CD4-positive, alpha-beta T cell treated with Interferon gamma for 1 hour (primary cell): ENCODE measurements at places on chromosomes 11 and 22.

- DNase-seq, result no peak
Observed at GRCh38 chr11:46865340-46865739, 19.3 kb upstream of the CKAP5 start.

DNA sequence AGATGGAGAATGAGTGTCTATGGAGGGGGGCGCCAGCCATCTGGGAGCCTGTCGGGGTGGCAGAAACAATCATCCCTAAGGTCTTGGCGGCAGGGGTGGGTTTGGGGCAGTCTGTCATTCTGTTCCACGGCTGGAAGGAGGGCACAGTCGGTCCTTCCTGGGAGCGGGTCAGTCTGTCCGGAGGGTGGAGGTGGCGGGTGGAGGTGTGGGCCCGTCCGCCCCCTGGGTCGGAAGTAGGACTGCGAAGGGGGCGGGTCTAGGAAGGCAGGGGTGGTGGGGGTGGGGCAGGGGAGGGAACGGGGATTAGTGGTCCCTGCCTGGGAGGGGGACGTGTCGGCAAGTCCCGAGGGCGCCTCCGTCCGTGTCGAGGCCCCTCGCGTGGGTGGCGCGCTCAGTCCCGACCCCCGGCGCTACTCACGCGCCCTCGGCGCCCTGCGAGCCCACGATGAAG is 461 bp downstream of the TBC1D10A start:
- DNase-seq, result peak; percentile 6

DNA sequence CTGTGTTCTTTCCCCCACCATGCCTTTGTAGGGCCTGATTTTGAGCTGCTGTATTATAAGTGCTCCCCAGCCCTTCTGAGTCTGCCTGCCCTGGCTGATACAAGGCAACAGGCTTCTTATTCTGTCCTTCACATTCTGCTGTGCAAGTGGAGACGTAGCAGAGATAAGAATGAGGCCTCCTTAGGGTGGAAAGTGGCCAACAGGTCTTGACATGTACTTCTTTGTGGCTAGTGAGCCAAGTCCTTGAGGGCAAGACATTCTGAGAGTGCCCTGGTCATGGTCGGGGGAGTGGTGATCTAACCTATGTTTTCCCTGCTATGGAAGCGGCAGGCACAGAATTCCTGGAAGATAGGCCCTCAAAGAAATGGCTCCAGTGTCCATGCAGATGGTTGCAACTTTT is 235.7 kb upstream of the CADM1 start:
- no peak for DNase-seq

GRCh38 chr11:7246179-7246578 is 5.5 kb upstream of the SYT9 start:
- DNase-seq, result no peak

GRCh38 chr11:66017321-66017720 is 5.5 kb downstream of the CST6 start:
- DNase-seq, result no peak

DNA sequence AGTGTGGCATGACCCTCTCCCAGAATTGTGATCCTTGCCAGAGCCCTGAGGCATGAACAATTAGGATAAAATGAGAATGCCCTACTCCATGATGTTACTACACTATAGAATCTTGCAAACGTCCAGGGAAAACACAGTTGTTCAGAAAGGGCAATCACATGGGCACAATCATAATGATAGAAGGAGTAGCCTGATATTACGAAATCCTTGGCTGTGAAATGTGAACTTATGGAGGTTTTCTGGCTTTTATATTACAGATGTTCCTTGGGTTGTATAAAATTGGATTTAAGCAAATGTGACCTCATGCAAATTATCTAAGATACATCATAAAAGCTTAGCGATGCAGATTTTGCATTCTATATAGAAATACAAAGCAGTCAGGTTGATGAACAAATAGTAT is 29.4 kb upstream of the TPH1 start:
- DNase-seq, result no peak

DNA sequence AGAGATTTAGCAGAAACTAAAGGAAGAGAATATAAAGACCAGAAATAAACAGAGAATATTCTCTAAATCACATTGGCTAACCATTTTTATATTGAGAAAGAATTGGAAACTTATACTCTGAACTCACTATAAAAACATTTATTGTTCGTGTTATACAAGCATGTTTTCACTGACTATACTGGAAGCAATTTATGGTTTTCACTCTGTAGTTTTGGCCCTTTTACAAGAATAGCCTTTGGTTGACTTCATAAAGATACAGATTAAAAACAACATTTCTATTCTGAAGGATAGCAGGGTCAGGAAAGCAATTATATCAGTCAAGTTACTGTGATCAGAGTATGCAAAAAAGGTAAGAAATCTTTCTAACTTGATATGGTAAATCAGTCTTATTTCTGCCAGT is 965.7 kb upstream of the FAT3 start:
- no peak for DNase-seq

DNA sequence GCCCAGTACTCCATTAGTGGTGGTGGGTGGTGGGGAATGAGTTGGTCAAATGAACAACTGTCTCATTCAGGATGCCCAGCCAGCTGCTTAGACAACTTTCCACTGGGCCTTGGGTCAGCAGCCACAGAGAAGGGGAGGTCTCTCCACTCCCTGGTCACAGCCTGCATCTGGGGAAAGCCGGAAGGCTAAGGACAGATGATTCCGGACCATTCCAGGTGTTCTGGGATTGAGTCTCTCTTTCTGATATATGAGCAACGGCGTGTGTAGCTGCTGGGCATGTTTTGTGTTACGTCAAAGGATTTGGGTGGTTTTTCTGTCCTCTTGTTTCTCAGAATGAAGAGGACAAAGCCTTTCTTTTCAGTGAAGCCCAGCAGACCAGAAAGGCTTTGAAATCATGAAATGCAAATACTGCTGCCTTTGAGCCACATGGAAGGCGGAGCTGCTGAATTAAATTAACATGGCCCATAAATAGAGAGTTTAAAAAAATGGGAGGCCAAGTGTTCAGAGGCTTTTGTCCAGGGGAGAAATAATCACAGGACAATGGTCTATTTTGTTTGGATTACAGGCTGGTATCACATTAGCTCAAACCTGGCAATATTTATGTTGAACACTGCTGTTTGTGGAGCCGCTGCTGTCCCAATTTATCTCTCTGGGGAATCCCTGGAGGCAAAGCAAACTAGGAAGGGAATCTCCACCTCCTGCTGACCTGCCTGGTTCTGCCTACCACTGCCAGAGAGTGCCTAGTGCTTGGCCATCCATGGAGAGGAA is 234.4 kb upstream of the E2F8 start:
- DNase-seq, result no peak

- DNase-seq, result peak; percentile 56
Observed at GRCh38 chr22:45577746-45578523, 75.3 kb downstream of the FBLN1 start.

GRCh38 chr22:46779651-46780050 is 17.2 kb downstream of the TBC1D22A start:
- no peak for DNase-seq

GRCh38 chr11:95584589-95584988 is 205.0 kb downstream of the FAM76B start:
- DNase-seq, result no peak

- no peak for DNase-seq
Observed at GRCh38 chr22:36770513-36771231, 5.2 kb downstream of the IFT27 start.

DNA sequence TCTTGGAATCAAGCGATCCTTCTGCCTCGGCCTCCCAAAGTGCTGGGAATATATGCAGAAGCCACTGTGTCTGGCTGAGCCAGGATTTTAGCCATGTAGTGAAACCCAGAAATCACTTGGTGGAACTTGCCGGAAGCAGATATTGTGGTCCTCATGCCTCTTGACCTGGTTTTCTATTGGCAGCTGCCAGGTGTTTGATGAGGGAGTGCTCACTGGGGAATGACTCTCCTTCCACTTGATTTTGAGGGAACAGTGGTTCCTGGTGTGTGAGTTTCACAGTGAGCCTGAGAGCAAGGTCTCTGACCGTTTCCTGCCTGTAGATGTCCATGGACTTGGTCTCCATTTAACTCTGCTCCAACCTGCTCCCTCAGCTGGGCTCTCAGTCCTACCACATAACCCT is 34.7 kb upstream of the ELF5 start:
- no peak for DNase-seq

DNA sequence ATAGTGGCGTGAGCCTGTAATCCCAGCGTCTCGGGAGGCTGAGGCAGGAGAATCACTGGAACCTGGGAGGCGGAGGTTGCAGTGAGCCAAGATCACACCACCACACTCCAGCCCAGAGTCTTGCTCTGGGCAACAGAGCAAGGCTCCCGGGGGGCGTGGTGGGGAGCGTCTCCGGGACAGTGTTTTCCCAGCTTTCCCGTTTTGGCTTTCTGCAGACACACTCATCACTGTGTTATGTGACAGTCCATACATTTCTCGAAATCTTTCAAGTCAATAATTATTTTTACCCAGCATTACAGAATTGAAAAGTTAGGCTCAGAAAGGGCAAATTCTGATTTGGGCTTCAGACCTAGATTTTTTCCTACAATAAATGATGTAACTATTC is 31.7 kb downstream of the NEAT1 start:
- DNase-seq, result no peak

DNA sequence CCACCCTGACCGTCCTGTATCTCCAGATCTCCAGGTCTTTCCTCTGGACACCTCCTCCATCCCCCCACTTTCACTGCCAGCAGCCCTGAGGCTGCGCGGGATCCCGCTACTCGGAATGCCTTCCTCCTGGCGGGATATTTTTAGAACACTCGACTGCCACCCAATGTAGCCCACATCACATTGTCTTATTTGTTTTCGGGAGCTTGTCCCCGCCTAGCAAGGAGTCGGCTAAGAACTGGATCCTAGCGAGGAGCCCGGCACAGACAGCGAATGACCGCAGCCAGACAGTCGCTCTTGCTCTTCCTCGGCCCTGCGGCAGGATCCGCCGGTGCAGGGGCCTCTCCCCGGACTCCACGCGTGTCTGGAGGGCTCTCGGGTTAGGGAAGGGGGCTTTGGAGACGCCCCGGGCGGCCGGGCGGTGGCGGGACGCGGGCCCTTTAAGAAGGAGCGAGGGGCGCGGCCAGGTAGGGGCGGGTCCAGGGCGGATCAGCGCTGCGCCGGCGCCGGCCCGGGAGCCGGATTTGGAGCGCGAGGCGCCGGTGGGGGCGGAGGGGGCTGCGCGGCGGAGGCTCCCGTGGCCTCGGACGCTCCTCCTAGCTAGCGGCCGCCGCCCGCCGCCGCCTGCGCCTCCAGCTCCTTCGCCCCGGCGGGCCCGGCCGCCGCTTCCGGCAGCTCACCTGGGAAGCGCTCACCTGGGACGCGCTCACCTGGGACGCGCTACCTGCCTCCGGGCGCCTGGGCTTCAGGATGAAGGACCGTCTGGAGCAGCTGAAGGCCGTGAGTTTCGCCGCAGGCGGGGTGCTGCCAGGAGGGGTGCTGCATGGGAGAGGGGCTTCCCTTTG is at the start of gene STX3:
TSS of gene STX3 (plus strand) at position 518 of the 842 bp plus-strand sequence. CDS start at position 748, 230 bp downstream.
- peak; percentile 57 for DNase-seq

- DNase-seq, result no peak
Observed at GRCh38 chr11:6390718-6391469, 620 bp downstream of the SMPD1 start.

DNA sequence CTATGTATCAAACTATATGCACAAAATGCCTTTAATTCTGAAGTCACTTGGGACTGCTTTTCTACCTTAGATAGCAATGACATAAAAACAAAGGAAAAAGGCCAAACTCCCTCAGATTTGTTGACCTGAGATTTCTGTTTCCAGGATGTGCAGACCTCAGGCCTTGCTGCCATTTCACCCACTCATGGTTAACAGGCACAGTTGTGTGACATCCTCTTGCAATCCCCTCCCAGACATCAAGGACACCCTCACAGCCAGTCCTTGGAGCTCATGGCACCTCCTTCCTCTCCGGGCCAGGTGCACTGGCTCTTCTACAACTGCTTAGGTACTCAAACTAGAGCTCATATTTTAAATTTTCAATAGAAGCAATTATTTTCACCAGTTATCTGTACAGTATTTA is 37.3 kb downstream of the SERPIND1 start:
- no peak for DNase-seq

- DNase-seq, result no peak
Observed at GRCh38 chr22:35551549-35552177, 11.0 kb downstream of the RASD2 start.

- no peak for DNase-seq
Observed at GRCh38 chr11:115298300-115299012, 205.8 kb downstream of the CADM1 start.

DNA sequence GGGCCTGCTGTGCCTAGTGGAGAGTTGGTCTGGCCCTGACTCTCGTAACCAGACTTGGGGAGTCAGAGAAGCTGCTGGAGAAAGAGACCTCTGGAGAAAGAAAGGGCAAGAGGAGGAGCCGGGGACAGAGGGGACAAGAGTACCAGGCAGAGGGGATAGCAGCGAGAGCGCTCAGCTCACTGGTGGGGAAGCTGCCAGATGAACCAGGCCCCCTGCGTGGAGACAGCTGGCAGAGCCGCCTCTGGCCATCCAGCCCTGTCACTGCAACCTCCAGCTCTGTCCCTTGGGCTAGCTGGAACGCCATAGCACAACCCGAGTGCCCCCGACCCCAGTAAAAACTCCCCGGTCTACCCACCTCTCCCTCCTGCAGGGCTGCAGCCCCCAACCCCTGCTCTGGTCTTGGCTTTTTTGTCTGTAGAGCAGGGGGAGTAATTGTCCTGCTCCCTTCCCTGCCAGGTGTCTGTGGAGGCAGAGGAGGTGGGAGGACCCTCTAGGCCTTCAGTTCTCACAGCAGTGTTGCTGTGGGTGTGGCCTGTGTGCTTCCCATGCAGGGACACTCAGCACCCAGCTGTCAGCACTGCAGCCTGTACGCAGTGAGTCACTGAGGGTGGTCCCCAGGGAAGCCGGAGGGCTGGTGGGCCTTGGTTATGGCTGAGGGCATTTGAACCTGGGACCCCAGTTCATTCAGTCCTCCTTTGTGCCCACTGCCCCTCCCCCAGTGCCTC is 4.8 kb upstream of the SUN2 start:
- DNase-seq, result no peak
